ENCODE measurements at places on chromosomes 16 and 17. TPM values are rescaled to one million over a fixed set of nuclear protein-coding genes. Genes with fewer than 3 reads are reported as not detected.

AOC2 gene
- 1.5 TPM for total RNA-seq

DNAH9 gene
- 0.27 TPM for total RNA-seq

PDE6G gene
- total RNA-seq: not detected

SULT1A4 gene
- total RNA-seq: 7.5 TPM

CHST4 gene
- not detected for total RNA-seq

HAP1 gene
- 1.1 TPM for total RNA-seq

STX1B gene
- 3.7 TPM for total RNA-seq

KRTAP9-4 gene
- total RNA-seq: not detected

AIPL1 gene
- total RNA-seq: not detected

- no peak overlapping the region for H3K27ac ChIP-seq
- H3K27me3 ChIP-seq: no peaks in the 10 kb centered on the region
- H3K36me3 ChIP-seq: no peaks in the 10 kb centered on the region
Observed at GRCh38 chr16:13573903-13574302, 346.1 kb upstream of the ERCC4 start.

DNA sequence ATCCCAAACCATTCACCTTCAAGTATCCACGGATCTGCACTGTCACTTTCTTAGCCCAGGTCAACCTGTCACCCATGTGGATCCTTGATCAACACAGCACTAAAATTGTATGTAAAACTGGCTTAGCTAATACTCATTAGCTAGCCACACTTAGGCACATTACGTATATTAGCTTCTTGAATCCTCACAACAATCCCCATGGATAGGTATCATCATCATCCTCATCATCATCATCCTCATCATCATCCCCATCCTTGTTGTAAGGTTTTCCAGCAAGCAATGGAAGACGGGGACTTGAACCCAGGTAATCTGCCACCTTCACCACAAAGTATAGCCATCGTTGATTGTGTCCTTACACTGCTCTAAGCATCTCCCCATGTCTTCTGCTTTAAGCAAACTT is 184.3 kb downstream of the XYLT1 start:
- no peak for DNase-seq
- no peak overlapping the region for H3K4me3 ChIP-seq
- no peaks in the 10 kb centered on the region for H3K27me3 ChIP-seq
- peaks cover 27% of the 10 kb centered on the region for H3K4me1 ChIP-seq

GRCh38 chr16:25596194-25596593 is 95.6 kb upstream of the HS3ST4 start:
- DNase-seq: no peak
- no peaks in the 10 kb centered on the region for H3K36me3 ChIP-seq

DNA sequence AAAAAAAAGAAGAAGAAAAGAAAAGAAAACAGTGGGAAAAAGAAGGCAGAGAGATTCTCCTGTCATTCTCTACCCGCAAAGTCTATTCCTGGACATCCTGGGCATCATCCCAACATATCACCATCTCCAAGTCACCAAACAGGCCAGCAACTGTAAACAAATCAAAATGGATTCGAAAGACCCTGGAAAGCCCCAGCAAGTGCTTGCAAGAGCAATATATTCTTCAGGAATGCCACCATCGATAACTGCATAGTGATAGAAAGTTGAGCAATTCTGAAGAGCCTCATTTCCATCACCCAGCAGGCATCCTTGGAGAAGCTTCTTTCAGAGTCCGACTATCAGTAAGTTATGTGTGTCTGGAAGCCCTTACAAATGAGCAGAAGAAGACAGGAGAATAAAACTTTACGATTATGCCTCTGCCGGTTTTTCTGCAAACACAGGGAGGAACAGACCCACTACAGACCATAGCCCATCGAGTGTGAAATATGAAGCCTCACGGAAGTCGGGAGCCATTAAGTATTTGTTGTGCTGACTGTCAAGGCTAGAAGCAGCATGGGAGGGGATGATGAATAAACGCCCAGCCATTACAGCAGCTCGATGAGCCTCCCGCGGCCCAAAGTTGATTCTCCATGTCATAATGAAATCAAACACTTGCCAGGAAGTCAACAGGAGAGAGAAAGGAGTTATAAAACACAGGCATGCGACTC is 64.5 kb upstream of the SEC14L1 start:
- H3K27me3 ChIP-seq: no peaks in the 10 kb centered on the region
- peaks cover 8% of the 10 kb centered on the region for H3K4me1 ChIP-seq
- no peak overlapping the region for H3K27ac ChIP-seq

- H3K27ac ChIP-seq: no peak overlapping the region
- no peak overlapping the region for H3K4me3 ChIP-seq
- H3K36me3 ChIP-seq: no peaks in the 10 kb centered on the region
- DNase-seq: no peak
- H3K27me3 ChIP-seq: peaks cover 9% of the 10 kb centered on the region
Observed at GRCh38 chr16:23020084-23020483, 129.2 kb downstream of the USP31 start.

DNA sequence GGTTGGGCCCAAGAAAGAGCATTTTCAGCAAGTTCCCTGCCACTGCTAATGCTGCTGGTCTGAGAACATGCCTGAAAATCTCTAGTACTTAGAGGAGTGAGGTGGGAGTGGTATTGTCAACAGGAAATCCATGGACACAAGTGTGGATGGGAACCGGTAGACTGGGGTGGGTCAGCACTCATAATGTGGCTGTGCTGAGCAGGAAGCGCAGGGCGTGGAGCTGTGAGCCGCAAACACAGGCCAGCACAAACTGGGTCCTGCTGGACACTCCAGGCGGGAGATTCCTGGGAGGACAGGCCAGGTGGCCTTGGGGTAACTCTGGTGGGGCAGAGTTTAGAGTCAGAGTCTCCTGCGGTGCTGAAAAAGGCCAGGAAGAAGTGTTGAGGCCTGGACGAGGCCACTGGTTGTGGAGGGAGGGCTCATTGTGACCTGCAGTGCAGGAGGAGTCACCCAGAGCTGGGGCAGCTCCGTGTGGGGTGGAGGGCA is 62.6 kb downstream of the BANP start:
- no peaks in the 10 kb centered on the region for H3K27me3 ChIP-seq
- H3K4me3 ChIP-seq: no peak overlapping the region
- peak; percentile 49 for DNase-seq
- H3K27ac ChIP-seq: no peak overlapping the region
- H3K36me3 ChIP-seq: no peaks in the 10 kb centered on the region

DNA sequence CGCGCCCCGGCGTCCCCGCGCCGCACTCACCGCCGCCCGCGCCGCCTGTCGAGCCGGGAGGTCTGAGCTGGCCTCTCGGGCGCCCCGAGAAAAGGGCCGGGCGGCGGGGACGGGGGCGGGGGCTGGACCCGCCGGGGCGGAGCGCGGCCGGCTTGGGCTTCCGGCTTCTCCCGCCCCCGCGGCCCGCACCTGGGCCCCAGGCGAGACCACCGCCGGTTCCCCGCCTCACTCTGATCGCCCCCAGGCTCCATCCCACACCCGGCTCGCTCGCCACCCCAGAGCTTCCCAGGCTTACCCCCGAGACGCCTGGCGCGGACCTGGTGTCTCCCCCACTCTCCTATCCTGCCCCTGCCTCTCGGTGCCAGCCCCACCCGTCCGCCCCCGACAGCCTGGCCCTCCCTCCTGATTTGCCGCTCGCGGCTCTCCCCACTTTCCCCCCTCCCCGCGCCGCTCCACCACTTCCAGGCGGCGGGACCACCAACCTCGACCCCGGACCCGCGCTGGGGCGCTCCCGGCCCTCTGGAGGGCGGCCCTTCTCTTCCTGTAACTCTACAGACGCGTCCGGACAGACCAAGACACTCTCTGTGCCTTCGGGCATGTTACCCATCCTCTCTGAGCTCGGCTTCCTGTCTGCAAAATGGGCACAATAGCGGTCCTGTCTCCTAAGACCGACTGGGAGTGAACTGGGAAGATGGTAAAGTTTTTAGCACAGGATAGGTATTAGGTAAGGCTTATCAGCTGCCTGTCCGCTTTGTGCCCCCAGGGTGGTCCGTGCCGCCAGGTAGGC is at the start of gene LITAF:
Gene LITAF (minus strand): TSS at position 64 of the 787 bp plus-strand sequence. CDS start 30,189 bp downstream, outside the sequence.
- peak within 1 kb of the TSS; percentile 96 for H3K4me3 ChIP-seq
- peaks cover 25% of the 10 kb centered on the region for H3K4me1 ChIP-seq
- H3K27me3 ChIP-seq: no peaks in the 10 kb centered on the region
- DNase-seq: peak; percentile 81
- H3K27ac ChIP-seq: peak within 1 kb of the TSS; percentile 89
- H3K36me3 ChIP-seq: no peaks in the 10 kb centered on the region

DNA sequence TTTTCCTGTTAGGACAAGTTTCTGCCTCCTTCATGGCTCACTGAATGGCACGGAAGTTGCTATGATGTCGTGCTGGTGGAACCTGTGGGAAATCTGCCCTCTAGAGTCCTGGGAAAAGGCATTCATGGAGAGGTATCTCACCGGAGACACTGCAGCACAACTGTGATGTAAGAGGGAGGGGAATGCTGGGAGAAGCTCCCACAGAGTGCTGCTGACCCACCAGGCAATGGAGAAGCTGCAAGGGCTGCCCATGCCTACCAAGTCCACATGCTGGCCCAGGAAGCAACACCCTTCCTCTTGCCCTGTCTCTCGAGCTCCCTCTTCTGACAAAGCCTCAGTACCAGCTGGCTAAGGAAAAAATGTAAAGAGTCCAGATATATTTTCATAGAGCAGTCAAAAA is 45.2 kb upstream of the SLC5A11 start:
- H3K27me3 ChIP-seq: no peaks in the 10 kb centered on the region
- no peaks in the 10 kb centered on the region for H3K4me1 ChIP-seq
- no peak for DNase-seq
- H3K36me3 ChIP-seq: peaks cover 49% of the 10 kb centered on the region
- no peak overlapping the region for H3K4me3 ChIP-seq

- no peak for DNase-seq
- peaks cover 11% of the 10 kb centered on the region for H3K4me1 ChIP-seq
- H3K4me3 ChIP-seq: no peak overlapping the region
- H3K36me3 ChIP-seq: no peaks in the 10 kb centered on the region
- H3K27me3 ChIP-seq: no peaks in the 10 kb centered on the region
Observed at GRCh38 chr17:79702034-79702433, 28.7 kb upstream of the ENPP7 start.

GRCh38 chr17:79796763-79797491 is at the start of gene CBX8:
Gene CBX8, minus strand, starts transcription at chr17:79797077. Its CDS starts 79 bp downstream, at chr17:79796998.
- peak within 1 kb of the TSS; percentile 30 for H3K4me3 ChIP-seq
- no peaks in the 10 kb centered on the region for H3K36me3 ChIP-seq
- peaks cover 77% of the 10 kb centered on the region for H3K27me3 ChIP-seq
- peak; percentile 100 for DNase-seq

DNA sequence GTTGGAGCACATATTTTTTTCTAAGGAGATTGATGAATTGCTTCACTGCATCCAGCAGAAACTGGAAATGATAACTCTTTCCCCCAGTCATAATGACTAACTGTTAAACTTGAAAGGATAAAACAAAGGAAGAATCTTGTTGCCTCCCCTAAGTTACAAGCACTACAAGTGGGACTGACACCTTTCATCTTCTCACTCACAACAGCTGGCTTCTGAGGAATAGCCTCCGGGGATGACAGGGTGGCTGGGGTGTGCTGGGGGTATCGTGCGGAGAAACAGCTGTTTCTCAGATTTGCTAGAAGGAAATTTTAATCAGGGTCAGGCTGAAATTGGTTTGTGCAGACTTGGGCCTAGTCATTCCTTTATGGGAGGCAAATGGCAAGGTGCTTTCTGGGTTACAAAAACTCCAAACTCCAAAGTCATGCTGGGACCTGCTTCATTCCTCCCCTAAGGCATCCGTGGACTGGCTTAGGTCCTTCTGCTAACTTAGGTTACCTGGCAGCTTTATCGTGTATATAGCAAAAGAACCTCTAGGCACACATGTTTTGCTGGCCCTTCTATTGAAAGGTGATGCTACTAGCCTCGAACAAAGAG is 557.2 kb downstream of the TOX3 start:
- DNase-seq: no peak
- H3K4me1 ChIP-seq: no peaks in the 10 kb centered on the region
- no peaks in the 10 kb centered on the region for H3K27me3 ChIP-seq
- H3K36me3 ChIP-seq: no peaks in the 10 kb centered on the region
- H3K27ac ChIP-seq: no peak overlapping the region

DNA sequence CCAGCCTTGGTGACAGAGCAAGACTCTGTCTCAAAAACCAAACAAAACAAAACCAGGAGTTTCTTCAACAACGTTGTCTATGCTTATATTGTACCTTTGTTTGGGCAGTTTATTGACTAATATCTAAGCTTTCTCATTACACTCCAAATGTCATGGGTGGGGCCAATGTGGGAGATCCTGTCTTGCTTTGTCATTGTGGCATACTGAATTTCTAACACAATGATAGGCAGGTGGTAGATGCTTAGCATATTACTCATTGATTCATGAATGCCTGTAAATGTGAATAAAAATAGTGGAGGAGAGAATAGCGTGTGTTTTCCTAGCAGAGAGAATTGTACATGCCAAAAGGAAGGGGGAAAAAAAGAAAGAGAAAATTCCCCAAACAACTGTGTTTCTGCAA is 802.5 kb upstream of the EEF2KMT start:
- H3K27me3 ChIP-seq: no peaks in the 10 kb centered on the region
- DNase-seq: no peak
- H3K36me3 ChIP-seq: no peaks in the 10 kb centered on the region
- H3K4me3 ChIP-seq: no peak overlapping the region

- H3K27me3 ChIP-seq: no peaks in the 10 kb centered on the region
- H3K36me3 ChIP-seq: no peaks in the 10 kb centered on the region
- no peak overlapping the region for H3K27ac ChIP-seq
- no peak for DNase-seq
- no peaks in the 10 kb centered on the region for H3K4me1 ChIP-seq
Observed at GRCh38 chr16:80148826-80149225, 392.0 kb upstream of the DYNLRB2 start.

DNA sequence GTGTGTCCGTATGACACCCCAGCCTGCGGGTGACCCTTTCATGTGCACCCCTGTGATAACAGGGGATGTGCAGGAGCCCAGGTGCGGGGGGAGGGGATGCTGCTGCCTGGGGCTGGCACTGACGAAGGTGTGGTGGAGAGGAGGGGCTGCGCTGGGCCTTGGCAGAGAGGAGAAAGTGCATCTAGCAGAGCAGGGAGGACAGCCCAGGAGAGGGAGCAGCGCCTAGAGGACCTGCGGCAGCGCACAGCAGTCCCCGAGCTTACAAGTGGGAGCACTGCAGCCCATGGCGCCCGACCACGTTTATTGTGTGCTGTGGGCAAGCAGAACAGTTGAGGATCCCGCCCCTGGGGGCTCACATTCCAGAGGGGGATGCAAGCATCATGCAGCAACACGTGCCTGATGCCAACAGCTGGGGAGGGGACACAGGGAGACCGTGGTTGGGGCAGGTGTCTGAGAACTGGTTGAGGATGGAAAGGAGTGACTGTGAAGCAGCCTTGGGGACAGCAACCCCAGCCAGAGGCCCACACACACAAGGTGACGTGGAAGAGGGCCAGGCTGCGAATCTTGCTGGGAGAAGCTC is 10.9 kb upstream of the SLC7A5 start:
- H3K27me3 ChIP-seq: peaks cover 45% of the 10 kb centered on the region
- H3K4me3 ChIP-seq: no peak overlapping the region
- no peak for DNase-seq
- no peaks in the 10 kb centered on the region for H3K4me1 ChIP-seq
